ENCODE measurements at places on chromosomes 1 and 21.

DNA sequence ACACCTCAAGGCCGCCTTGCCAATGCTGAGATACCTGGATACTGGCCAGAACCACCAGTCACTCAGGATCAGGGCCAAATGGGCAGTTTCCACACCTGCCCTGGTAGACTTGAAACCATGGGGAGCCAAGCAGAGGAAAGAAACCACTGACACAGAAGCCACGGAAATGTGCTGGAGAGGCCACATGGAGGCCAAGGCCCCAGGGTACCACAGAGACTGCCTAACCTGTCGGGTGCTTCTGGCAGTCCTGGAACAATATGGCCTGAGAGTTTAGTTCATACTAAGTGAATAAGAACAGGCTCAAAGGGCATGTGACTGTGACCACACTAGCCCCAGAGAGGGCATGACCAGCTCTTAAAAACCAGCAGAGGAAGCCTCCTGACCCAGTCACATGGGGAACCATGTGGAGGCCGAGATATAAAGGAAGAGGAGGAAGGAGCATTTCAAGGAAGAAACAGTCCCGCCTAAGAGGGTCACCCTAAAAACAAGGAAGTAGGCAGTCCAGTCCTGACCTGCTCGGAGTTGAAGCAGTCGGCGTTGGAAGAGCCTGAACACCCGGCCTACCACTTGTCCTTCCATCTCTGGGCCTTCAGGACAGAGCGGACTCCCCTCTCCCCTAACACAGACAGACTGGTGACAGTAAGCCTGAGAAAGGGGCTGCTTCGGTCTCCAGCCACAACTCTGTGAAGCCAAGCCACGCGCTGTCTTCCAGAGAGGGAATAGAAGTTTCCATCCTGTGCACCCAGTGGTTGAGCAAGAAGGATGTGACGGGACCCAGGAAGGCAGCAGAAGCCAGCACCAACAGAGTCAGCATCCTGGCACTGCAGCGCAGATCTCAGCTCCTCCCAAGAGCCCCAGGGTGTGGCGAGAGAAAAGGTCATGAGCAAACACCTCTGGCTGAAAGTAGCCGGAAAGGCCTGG is at the start of gene DENND2D:
TSS of gene DENND2D (minus strand) at position 766 of the 921 bp plus-strand sequence. CDS start at position 579, 187 bp downstream.
- H3K27ac ChIP-seq, result peak within 1 kb of the TSS; percentile 97
- H3K27me3 ChIP-seq, result no peaks in the 10 kb centered on the region
- peak; percentile 61 for DNase-seq
- peak within 1 kb of the TSS; percentile 79 for H3K4me3 ChIP-seq
- peaks cover 82% of the 10 kb centered on the region for H3K4me1 ChIP-seq

DNA sequence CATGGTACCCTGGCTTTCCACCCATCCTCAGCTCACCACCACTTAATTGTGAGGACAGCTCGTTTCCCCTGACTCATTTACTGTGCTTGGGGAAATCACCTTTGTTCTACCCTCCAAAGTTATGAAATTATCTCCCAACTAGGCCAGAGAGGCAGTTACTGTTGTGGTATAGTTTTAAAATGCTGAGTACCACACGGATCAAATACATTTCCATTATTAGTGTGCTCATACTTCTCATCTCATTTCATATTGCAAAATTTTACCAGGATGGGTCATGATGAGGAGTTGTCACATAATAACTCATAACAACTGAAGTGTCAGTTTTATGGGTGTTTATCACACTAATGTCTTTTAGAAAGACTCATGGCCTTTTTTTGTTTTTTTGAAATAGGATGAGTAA is 9.2 kb upstream of the OR2B11 start:
- DNase-seq, result no peak
- H3K27me3 ChIP-seq, result no peaks in the 10 kb centered on the region
- H3K4me3 ChIP-seq, result no peak overlapping the region
- H3K27ac ChIP-seq, result no peak overlapping the region

DNA sequence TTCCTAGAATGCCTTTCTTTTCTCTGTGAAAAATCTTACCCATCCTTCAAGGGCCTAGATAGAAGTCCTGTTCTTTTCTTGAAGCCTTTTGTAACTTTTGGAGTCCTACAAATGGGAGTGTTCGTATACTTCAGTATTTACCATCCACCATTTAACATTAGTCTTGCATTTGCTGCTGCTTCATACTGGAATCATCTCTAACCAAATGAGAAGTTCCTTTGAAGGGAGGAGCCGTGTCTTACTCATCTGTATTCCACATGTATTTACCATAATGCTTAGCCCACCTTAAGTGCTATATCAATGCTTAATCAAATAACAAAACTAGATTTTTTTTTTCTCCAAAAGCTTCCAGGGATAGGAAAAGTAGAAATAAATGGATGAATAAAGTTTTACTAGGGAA is 7.1 kb downstream of the PRDX6 start:
- no peak for DNase-seq
- H3K27ac ChIP-seq, result no peak overlapping the region
- no peaks in the 10 kb centered on the region for H3K4me1 ChIP-seq
- no peaks in the 10 kb centered on the region for H3K27me3 ChIP-seq
- H3K36me3 ChIP-seq, result peaks cover 72% of the 10 kb centered on the region

GRCh38 chr1:199948587-199949280 is 78.8 kb upstream of the NR5A2 start:
- H3K27me3 ChIP-seq, result no peaks in the 10 kb centered on the region
- H3K27ac ChIP-seq, result no peak overlapping the region
- no peaks in the 10 kb centered on the region for H3K4me1 ChIP-seq
- no peak overlapping the region for H3K4me3 ChIP-seq

GRCh38 chr1:56576880-56577405 is 2.4 kb downstream of the PLPP3 start:
- H3K27ac ChIP-seq, result no peak overlapping the region
- H3K4me3 ChIP-seq, result no peak overlapping the region
- H3K36me3 ChIP-seq, result no peaks in the 10 kb centered on the region
- DNase-seq, result no peak
- no peaks in the 10 kb centered on the region for H3K4me1 ChIP-seq

DNA sequence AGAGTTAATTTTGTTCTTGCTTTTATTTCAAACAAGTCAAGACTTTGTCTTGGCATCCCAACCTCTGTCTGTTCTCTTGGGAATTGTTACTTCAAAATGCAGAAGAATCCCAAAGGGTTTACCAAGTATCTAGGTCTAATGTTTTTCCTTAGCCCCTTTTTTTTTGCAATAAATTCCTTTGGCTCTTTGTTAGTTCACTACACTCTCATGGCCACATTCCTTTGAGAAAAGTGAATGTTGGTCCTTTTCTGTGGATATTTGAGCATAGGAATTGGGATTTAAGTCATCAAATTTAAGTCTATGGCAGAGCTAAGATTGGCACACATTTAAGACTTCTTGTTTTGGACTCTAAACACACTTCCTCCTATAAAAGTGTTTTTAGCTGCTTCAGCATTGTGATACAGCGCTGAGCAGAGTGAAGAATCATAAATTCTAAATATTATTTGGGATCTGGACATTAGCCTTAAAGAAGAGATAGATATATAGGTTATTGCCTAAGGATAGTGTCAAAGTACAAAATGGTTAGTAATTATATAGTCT is 1.9 kb downstream of the BTF3L4 start:
- no peaks in the 10 kb centered on the region for H3K27me3 ChIP-seq
- DNase-seq, result no peak
- no peak overlapping the region for H3K4me3 ChIP-seq
- no peak overlapping the region for H3K27ac ChIP-seq
- peaks cover 26% of the 10 kb centered on the region for H3K4me1 ChIP-seq

DNA sequence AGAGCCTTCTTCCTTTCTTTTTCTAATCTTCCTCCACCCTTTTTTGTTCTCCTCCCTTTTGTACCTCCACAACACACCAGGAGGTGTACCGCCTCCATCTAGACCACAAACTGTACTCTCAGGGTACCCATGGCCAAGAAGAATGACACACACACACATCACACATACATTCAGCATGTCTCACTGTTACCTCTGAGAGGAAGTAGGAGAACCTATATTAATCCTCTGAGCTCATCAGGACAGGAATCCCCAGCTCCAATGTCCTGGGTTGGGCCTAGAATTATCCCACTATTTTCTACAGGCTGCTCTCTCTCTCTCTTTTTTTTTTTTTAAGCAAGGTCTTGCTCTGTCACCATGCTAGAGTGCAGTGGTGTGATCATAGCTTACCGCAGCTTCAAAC is 36.7 kb downstream of the ATP2B4 start:
- peaks cover 9% of the 10 kb centered on the region for H3K36me3 ChIP-seq
- no peak overlapping the region for H3K4me3 ChIP-seq
- no peak overlapping the region for H3K27ac ChIP-seq
- H3K27me3 ChIP-seq, result no peaks in the 10 kb centered on the region
- peak; percentile 28 for DNase-seq

DNA sequence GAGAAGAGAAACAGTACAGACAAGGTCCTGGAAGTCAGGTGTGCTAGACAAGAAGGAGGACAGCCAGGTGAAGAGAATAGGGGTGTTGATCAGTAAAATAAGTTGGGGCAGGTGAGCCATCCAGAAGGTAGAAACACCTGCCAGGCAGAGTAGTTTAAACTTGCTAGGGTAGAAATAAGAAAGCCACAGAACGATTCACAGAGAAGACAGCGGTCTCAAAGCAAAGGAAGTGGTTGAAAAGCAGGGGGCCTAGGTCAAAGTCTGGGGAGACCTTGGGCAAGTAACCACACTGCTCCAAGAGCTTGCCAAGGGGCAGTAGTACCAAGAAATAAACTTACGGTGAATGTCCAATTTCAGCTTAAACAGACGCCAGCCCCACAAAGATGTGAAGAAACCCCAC is 116.6 kb upstream of the PROX1 start:
- H3K4me1 ChIP-seq, result peaks cover 19% of the 10 kb centered on the region
- no peak for DNase-seq
- no peak overlapping the region for H3K4me3 ChIP-seq
- H3K36me3 ChIP-seq, result no peaks in the 10 kb centered on the region
- H3K27me3 ChIP-seq, result no peaks in the 10 kb centered on the region
- no peak overlapping the region for H3K27ac ChIP-seq

GRCh38 chr1:87053446-87053845 is 139.0 kb downstream of the HS2ST1 start:
- no peaks in the 10 kb centered on the region for H3K4me1 ChIP-seq
- no peak for DNase-seq
- no peak overlapping the region for H3K27ac ChIP-seq

DNA sequence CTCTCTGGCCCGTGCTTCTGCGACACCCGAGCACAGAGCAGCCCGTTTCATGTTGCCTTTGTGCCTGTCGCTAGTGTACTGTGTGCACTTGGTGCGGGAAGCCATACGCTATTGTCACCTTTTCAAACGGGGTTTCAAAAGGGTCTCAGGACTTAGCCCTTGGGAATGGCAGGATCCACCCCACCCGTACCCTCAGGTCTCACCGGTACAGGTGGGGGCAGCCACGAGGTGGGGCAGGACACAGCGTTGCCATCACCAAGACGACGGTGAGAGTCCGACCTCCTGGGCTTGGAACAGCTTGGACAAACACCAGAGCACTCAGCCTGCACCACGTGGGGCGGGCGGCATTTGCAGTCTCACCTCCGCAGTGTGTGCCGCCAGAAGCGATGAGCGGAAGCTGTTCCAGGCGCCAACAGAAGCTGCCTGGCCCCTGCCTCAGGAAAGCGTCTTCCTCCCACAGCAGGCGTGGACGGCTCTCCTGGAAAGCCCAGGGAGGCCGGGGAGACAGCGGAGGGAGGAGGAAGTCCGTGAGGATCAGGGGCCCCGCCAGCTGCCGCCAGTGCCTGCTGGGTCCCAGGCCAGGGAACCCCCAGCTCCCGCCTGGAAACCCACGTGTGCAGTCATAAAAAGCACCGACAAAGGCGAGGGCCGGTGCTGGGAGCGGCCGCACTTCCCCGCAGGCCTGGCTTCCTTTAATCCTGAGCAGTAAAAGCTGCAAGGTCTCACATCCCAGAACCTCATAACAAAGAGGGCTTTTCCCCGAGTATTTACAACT is 131.3 kb upstream of the ARHGEF16 start:
- no peaks in the 10 kb centered on the region for H3K36me3 ChIP-seq
- no peak overlapping the region for H3K27ac ChIP-seq
- no peak for DNase-seq
- no peak overlapping the region for H3K4me3 ChIP-seq

- no peak overlapping the region for H3K4me3 ChIP-seq
- no peak for DNase-seq
- H3K27me3 ChIP-seq, result no peaks in the 10 kb centered on the region
- no peaks in the 10 kb centered on the region for H3K4me1 ChIP-seq
- H3K36me3 ChIP-seq, result no peaks in the 10 kb centered on the region
Observed at GRCh38 chr1:233463333-233463732, 135.8 kb downstream of the MAP3K21 start.

DNA sequence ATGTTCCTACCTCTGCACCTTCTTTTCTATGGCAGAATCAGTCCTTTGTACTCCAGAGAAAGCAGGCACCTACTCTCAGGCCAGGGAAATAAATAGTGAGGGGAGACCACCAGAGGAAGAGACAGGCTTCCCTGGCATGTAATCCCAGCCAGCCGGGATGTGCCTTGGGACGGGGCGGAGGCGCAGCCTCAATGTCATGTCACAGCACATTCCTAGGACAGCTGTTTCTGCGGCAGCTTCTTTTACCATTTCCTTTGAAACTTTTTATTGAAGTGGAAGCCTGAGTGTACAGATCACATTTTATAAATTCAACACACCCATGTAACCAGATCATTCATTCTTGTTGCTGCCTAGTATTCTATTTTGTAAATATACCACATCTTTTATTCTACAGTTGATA is 67.9 kb upstream of the ZNF326 start:
- no peak overlapping the region for H3K27ac ChIP-seq
- no peaks in the 10 kb centered on the region for H3K4me1 ChIP-seq
- no peaks in the 10 kb centered on the region for H3K27me3 ChIP-seq
- DNase-seq, result no peak
- H3K4me3 ChIP-seq, result no peak overlapping the region
- peaks cover 24% of the 10 kb centered on the region for H3K36me3 ChIP-seq

DNA sequence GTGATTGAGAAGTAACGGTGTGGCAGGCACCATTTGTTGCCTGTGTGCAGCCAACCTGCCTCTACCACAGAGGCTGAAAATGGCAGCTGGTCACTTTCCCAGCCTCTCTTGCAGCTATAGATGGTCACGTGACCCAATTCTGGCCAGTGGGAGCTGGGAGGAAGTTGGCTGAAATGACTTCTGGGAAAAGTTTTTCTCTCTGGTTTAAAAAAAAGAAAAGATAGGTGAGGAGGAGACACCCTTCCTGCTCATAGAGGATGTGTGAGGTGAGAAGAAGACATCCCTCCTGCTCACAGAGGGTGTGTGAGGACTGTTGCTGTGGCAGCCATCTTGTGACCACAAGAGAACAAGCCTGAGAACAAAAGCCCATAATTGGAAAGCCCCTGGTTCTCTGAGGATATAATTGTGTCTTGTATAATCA is 122.8 kb downstream of the SYF2 start:
- peaks cover 18% of the 10 kb centered on the region for H3K4me1 ChIP-seq
- H3K4me3 ChIP-seq, result no peak overlapping the region
- no peaks in the 10 kb centered on the region for H3K36me3 ChIP-seq
- peak; percentile 80 for DNase-seq
- H3K27me3 ChIP-seq, result no peaks in the 10 kb centered on the region

Data from CD4-positive, alpha-beta T cell (primary cell).